Lung (tissue), 17 donors: ENCODE measurements at places on chromosomes 6 and 20. TPM values are rescaled to one million over a fixed set of nuclear protein-coding genes. Genes with fewer than 3 reads are reported as not detected.

The SPDEF gene
- 4.6 TPM for polyA plus RNA-seq

The BTN2A1 gene
- 35.3 TPM for polyA plus RNA-seq

The ADAM33 gene
- 16.4 TPM for polyA plus RNA-seq

The MAD2L1BP gene
- 29.3 TPM for polyA plus RNA-seq

The COL9A1 gene
- polyA plus RNA-seq = 0.02 TPM

The CEP85L gene
- 1.3 TPM for polyA plus RNA-seq

The TOP1 gene
- 50.6 TPM for polyA plus RNA-seq

The OGFR gene
- polyA plus RNA-seq = 67.2 TPM

The BCAS4 gene
- polyA plus RNA-seq = 5.3 TPM

The FGD2 gene
- polyA plus RNA-seq = 20.4 TPM

GRCh38 chr6:137651591-137652335 lies 157.6 kb upstream of the OLIG3 start:
- no peaks in the 10 kb centered on the region for H3K36me3 ChIP-seq
- no peak overlapping the region for H3K27ac ChIP-seq
- no peak overlapping the region for H3K4me3 ChIP-seq
- no peaks in the 10 kb centered on the region for H3K27me3 ChIP-seq

DNA sequence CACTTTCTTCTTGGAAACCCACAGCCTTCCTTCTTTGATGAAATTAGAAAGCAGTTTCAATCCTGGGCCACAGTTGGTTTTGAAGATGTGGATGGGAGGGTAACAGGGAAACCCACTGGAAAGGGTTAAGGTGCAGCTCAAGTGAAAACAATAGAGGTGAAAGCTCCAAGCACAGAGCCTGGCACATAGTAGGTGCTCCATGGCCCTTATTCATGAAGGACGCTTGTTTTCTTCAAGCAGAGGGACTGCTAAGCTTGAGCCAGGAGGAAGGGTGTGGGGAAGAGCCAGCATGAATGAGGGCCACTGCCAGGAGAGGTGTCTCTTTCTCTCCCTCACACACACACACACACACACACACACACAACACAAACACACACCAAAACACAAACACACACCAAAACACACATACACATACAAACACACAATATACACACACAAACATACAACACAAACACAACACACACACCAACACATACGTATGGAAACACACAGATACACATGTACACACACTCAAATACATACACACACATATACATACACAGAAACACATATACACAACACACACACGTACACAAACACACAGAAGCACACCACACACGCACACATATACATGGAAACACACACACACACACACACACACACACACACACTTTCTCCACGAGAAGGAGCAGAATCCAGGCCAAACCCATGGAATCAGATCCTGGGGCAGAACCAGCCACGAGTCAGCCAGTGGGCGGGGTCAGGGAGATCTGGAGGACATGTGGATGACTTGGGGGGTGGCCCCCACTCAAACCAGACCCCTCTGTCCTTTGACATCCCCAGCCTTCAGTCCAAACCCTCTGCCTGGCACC lies 23.7 kb upstream of the RBPJL start:
- no peaks in the 10 kb centered on the region for H3K4me1 ChIP-seq
- DNase-seq = no peak
- no peaks in the 10 kb centered on the region for H3K27me3 ChIP-seq
- no peak overlapping the region for H3K4me3 ChIP-seq
- no peaks in the 10 kb centered on the region for H3K36me3 ChIP-seq

DNA sequence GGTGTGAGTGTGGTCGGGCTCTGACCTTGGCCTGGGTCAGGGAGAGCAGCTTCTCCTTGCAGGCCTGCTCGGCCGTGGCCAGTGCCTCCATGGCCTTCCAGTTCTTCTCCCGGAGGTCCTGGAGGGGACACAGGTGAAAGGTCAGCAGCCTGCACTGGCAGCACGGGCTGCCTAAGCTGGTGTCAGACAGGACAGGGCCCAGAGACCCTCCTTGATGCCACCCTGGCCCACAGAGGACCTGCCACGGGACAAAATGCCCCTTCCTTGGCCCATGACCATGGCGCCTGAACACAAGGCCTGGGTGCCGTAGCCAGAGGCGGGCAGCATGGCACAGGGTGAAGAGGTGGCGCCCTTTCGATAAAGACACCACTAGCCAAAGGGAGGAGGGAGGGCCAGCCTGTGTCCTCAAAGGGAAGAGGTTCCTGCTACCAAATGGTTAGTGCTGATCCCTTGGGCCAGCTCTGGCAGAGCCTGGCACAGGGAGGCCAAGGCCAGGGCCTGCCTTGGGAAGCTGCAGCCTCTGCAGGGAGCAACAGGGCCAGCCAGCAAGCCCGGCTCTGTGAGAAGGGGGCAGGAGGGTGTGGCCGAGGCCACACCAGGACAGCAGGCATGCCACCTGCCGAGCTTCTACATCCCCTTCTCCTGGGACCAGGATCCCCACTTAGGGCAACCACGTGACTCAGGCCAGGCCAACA lies 54.8 kb downstream of the DSTN start:
- H3K4me1 ChIP-seq = no peaks in the 10 kb centered on the region
- no peak for DNase-seq
- H3K4me3 ChIP-seq = no peak overlapping the region
- peaks cover 92% of the 10 kb centered on the region for H3K36me3 ChIP-seq
- H3K27ac ChIP-seq = no peak overlapping the region

DNA sequence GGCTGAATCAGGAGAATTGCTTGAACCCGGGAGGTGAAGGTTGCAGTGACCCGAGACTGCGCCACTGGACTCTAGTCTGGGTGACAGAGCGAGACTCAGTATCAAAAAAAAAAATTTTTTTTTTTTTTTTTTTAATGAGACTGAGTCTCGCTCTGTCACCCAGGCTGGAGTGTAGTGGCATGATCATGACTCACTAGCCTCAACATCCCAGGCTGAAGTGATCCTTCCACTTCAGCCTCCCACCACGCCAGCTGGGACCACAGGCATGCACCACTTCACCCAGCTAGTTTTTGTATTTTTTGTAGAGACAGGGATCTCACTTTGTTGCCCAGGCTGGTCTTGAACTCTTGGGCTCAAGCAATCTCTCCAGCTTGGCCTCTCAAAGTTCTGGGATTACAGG lies 53.3 kb downstream of the MYO6 start:
- no peak for DNase-seq
- no peaks in the 10 kb centered on the region for H3K27me3 ChIP-seq
- H3K4me3 ChIP-seq = no peak overlapping the region
- H3K4me1 ChIP-seq = no peaks in the 10 kb centered on the region

GRCh38 chr20:58219342-58219700 lies 9.1 kb downstream of the ANKRD60 start:
- H3K36me3 ChIP-seq = no peaks in the 10 kb centered on the region
- H3K4me3 ChIP-seq = no peak overlapping the region
- H3K4me1 ChIP-seq = peaks cover 25% of the 10 kb centered on the region
- DNase-seq = no peak

DNA sequence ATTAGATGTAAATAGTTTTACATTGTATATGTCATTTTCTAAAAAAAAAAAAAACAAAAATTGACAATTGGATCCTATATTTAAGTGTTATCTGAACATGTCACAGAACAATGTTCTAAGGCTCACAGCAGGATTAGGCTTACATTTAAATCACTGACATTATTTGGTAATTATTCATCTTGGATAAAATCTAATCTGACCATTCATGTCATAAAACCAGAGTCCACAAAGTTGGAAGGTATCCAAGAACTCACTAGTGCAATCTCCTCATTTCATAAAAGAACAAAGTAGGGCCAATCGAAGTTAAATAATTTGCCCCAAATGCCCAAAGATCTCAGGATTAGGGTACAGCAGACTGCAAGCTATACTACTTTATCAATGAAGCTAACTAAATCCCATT lies 73.0 kb downstream of the PDSS2 start:
- peak; percentile 17 for DNase-seq
- no peaks in the 10 kb centered on the region for H3K4me1 ChIP-seq
- no peaks in the 10 kb centered on the region for H3K27me3 ChIP-seq
- no peaks in the 10 kb centered on the region for H3K36me3 ChIP-seq

- no peak for DNase-seq
- H3K4me1 ChIP-seq = no peaks in the 10 kb centered on the region
- no peak overlapping the region for H3K4me3 ChIP-seq
- H3K36me3 ChIP-seq = no peaks in the 10 kb centered on the region
These were observed 283.0 kb downstream of the TSHZ2 start for GRCh38 chr20:53255102-53255710.

GRCh38 chr6:151284548-151285017 lies 44.8 kb downstream of the AKAP12 start:
- H3K27me3 ChIP-seq = no peaks in the 10 kb centered on the region
- no peaks in the 10 kb centered on the region for H3K36me3 ChIP-seq
- H3K4me3 ChIP-seq = no peak overlapping the region
- H3K4me1 ChIP-seq = no peaks in the 10 kb centered on the region
- no peak for DNase-seq

GRCh38 chr6:111562246-111562645 lies 43.4 kb downstream of the TRAF3IP2 start:
- H3K4me3 ChIP-seq = no peak overlapping the region
- H3K4me1 ChIP-seq = peaks cover 32% of the 10 kb centered on the region
- no peak for DNase-seq
- H3K27ac ChIP-seq = no peak overlapping the region
- H3K36me3 ChIP-seq = peaks cover 39% of the 10 kb centered on the region
- no peaks in the 10 kb centered on the region for H3K27me3 ChIP-seq

GRCh38 chr6:63558278-63558677 lies 14.0 kb upstream of the LOC128125822 start:
- H3K27ac ChIP-seq = no peak overlapping the region
- no peak overlapping the region for H3K4me3 ChIP-seq
- H3K27me3 ChIP-seq = no peaks in the 10 kb centered on the region
